Gastroesophageal sphincter (tissue), 4 donors: ENCODE measurements at places on chromosomes 7 and 10. TPM values are rescaled to one million over a fixed set of nuclear protein-coding genes. Genes with fewer than 3 reads are reported as not detected.
A peak's percentile ranks its signal among the peaks of the same experiment; 100 is the strongest.

- ATAC-seq = peak; percentile 63
These were observed 6.7 kb upstream of the SMNDC1 start for GRCh38 chr10:110311357-110311949.

- no peak for ATAC-seq
These were observed 35.7 kb downstream of the ITPRID1 start for GRCh38 chr7:31549611-31550010.

DNA sequence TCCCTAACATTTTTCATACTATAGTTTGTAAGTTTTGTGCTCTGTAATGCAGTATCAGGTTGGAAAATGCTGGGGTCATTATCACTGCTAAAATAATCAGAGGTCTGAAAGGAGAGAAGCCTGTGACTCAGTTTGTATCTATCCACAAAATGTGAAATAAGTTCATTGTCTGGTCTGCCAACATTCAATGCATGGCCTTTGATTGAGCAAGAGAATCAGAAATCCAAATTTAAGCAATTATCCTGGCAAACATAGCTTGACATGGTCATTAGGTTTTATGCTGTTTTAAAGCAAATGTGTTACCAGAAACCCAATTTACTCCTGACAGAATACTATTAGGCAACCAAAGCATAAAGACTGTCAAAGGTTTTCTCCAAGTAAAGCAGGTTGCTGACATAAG, 709.7 kb upstream of the SEMA3D start:
- ATAC-seq = no peak

GRCh38 chr10:103720328-103720963, 134.9 kb downstream of the SH3PXD2A start:
- no peak for ATAC-seq

- no peak for ATAC-seq
These were observed 95.7 kb upstream of the EEPD1 start for GRCh38 chr7:36057323-36057722.

GRCh38 chr10:130820880-130821482, 490.5 kb downstream of the TCERG1L start:
- ATAC-seq = no peak

- no peak for ATAC-seq
These were observed 182.3 kb downstream of the MAD1L1 start for GRCh38 chr7:2050511-2050866.

DNA sequence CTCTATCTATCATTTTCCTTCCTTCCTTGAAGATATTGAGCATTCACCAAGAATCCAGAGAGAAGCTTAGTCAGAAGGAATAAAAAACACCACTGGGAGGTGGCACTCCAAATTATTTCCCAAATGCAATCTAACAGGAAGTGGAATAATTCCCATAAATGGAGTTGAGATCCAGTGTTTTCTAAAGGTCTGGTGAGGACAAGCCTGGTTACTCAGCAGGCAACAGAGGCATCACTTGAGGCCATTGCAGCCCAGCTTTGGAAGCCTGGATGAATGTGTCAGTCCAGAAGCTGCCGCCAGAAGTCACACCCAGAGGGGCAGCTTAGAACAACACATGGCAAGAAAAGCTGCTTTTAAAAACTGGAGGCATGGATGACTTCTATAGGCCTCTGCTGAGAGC, 288.9 kb upstream of the KLF6 start:
- peak; percentile 71 for ATAC-seq

- peak; percentile 3 for ATAC-seq
These were observed 6.7 kb downstream of the KCNH2 start for GRCh38 chr7:150971242-150972022.

DNA sequence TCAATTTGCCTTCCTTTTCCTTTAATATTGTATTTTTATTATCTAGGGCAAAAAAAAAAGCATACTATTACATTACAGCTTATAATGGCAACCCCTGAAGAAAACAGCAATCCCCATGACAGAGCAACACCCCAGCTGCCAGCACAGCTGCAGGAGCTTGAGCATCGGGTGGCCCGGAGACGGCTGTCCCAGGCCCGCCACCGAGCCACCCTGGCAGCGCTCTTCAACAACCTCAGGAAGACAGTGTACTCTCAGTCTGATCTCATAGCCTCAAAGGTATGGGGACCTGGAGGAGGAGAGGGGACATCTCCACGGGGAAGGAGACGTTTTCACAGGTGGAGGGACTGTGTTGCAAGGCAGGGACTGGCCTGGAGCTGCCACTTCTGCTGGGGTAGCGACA, 6.8 kb downstream of the STRA8 start:
- ATAC-seq = no peak

DNA sequence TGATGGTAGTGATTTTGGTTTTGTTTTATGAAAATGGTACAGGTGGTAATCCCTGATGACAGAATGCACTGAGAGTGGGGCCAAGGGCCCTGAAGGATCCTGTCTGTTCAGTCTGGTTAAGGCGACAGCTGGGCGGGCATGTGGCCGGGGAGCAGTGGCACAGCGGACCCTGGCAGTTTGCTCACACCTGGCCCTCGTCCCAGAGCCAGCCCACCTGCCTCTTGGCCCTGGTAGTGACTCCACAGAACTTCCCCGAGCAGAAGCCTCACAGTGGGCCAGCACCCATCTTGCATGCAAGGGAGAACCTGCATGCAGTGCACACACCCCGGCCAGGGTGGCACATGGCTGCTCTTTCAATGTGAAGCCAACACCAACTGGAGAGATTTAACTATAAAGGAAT, 82.8 kb downstream of the ALOX5 start:
- ATAC-seq = no peak

- ATAC-seq = peak; percentile 41
These were observed 107.0 kb upstream of the INSIG1 start for GRCh38 chr7:155190688-155191087.

- ATAC-seq = no peak
These were observed at the start of gene CLDN3 for GRCh38 chr7:73770002-73770859. TSS of gene CLDN3 (minus strand) at chr7:73770270. CDS start at chr7:73770049, 221 bp downstream.

GRCh38 chr7:101681170-101682007, 52.3 kb upstream of the MYL10 start:
- ATAC-seq = peak; percentile 84

DNA sequence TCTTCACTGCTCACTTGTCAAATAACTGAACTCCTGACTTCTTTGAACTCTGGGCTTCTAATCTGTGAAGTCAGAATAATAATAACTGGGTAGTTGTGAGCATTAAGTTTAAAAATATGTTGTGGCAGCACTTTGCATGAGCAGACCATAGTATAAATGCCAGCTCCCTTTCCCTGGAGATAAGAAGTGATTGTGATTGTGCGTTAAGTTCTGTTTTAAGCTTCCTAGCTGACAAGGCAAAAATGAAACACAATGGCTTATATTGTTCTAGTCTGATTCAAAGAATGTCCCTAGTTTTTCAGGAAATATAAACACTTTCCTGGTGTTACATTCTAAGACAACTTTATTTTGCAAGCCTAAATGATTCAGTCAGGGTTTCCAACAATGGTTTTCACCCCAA, 61.8 kb downstream of the PTPRE start:
- no peak for ATAC-seq

DNA sequence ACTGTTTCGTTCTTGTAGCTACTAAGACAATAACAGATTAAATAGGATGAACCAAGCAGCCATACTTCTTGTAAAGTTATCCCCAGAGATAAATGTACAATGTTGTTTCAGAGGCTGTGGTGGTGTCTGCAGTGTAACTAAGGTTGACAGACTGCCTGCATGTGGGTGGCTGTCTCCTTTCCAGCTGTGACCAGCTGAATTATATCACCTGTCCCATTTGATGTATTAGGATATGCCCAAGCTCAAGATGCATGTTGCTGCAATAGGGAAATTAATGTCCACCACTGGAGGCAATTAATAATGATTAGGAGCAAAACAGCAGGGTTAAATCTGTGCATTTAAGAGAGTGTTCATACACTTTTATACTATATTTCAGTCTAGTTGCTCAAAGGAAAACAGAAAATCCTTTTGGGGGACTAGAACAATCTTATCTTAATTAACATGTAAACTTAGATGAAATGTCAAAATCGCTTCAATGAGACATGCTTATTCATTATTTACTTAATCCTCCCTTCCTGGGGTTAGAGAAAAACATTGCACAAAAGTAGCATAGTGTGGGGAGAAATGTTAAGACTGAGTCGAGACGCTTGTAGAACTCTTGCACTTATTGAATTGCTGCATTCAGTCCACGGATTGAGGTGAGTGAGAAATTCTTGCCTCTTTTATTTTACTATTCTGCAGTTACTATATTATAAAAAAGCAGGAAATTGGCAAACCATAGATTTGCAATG, 269.0 kb downstream of the SNX10 start:
- no peak for ATAC-seq

- ATAC-seq = no peak
These were observed 181.9 kb downstream of the DGKI start for GRCh38 chr7:137664846-137665245.

- ATAC-seq = no peak
These were observed 118.9 kb upstream of the NRP1 start for GRCh38 chr10:33453081-33454025.

DNA sequence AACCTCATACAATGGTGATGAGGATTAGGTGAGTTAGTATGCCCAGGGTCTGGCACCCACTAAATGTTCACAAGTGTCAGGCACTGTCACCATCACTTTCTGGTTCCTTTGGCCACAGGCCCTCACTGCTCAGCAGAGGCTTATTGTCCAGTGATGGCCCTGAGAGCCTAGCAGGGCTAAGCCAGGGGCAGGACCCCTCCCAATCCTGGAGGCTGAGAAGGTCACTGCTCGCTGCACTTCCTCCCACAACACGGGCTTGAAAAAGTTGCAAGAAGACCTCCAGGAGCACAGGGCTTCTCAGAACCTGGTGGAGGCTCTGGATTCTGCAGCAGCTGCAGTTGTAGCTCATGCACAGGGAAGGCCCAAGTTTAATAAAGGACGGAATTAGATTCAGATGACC, 48.1 kb downstream of the DRGX start:
- no peak for ATAC-seq

DNA sequence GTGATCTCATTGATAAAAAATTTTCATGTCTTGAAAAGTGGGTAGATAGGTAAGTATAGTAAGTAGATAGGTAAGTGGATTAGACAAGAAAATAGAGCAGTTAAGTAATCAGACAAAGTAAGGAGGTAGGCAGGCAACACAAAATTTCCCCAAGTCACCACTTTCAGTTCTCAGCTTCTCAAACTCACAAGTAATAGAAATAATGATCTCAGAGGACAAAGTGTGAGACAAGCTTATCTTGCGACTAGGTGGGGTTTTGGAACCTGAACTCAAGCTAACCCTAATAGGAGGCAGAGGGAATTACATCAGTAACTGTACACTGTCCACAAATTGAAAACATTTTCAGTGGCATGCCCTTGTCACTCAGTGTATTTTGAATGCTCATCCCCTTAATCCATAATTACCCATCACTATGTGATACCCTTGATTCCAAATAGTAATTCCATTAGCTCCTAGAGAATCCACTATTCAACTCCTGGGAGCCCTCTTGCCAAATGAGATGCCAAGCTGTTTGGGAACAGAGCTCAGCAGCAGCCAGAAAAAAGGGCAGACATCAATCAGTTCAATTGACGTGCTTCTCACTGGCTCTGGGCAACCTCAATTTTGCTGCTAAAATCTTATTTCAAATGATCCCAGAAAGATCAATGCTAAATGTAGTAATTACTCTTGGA, 703.2 kb downstream of the XPNPEP1 start:
- ATAC-seq = no peak

- no peak for ATAC-seq
These were observed 2.1 kb downstream of the CLDN15 start for GRCh38 chr7:101235522-101235921.

The ZYX gene
- total RNA-seq = 169 TPM

The ITGA8 gene
- total RNA-seq = 37.6 TPM

The TAS2R41 gene
- total RNA-seq = not detected

The SRRM3 gene
- 3.2 TPM for total RNA-seq

The ACBD7 gene
- not detected for total RNA-seq

The MLXIPL gene
- total RNA-seq = 19.7 TPM

The SAP25 gene
- total RNA-seq = not detected

The LAMB1 gene
- 185 TPM for total RNA-seq

The PTPRE gene
- total RNA-seq = 7.3 TPM

The MUC12 gene
- 15.1 TPM for total RNA-seq

The EPO gene
- total RNA-seq = not detected

The SPDYE6 gene
- not detected for total RNA-seq

The DCLRE1A gene
- total RNA-seq = 9.8 TPM
